Colonic mucosa (tissue), 4 donors: ENCODE measurements at places on chromosomes 16 and 17. TPM values are rescaled to one million over a fixed set of nuclear protein-coding genes. Genes with fewer than 3 reads are reported as not detected.

GRCh38 chr16:58037365-58038057 is 12.0 kb downstream of the MMP15 start:
- DNase-seq = no peak

GRCh38 chr16:88883117-88883895 is 16.8 kb upstream of the PABPN1L start:
- DNase-seq = no peak

BPTF gene
- total RNA-seq = 61.3 TPM

DRC7 gene
- not detected for total RNA-seq

CCDC154 gene
- 0.56 TPM for total RNA-seq

GRCh38 chr16:27251541-27252205 is 16.9 kb downstream of the NSMCE1 start:
- no peak for DNase-seq

DNA sequence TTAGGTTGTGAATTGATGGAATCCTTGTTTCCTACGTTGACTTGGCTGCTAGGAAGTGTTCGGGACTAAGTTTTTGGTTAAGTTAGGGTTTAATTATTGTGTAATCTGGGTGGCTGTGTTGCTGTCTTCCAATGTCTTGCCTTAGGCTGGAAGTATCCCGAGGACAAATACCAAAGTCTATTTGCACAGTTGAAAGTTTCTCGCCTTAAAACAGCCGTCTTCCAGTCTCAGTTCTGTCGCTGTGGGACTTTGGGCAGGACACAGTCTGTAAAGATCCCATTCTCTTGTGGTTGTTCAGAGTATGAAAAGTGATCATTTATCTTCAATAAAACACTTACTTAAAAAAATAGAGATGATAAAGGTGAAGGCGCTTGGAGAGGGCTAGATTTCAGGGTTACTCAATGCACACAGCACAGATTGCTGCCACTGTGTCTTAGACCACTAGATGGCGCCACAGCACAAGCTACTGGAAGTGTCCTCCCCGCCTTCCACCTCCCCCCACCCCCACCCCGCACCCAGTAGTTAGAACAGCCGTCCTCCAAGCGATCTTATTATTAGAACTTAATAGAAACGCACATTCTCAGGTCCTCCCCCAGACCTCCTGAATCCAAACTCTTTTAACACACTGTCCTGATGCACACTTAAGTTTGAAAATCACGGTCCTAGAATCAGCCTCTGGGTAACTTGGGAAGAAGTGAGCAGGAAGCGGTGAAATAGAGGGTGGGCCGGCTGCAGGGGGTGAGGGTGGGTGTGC is 45.8 kb downstream of the AKAP1 start:
- DNase-seq = peak; percentile 90

- no peak for DNase-seq
These were observed 22.9 kb downstream of the DHRS7C start for GRCh38 chr17:9768381-9768934.

DNA sequence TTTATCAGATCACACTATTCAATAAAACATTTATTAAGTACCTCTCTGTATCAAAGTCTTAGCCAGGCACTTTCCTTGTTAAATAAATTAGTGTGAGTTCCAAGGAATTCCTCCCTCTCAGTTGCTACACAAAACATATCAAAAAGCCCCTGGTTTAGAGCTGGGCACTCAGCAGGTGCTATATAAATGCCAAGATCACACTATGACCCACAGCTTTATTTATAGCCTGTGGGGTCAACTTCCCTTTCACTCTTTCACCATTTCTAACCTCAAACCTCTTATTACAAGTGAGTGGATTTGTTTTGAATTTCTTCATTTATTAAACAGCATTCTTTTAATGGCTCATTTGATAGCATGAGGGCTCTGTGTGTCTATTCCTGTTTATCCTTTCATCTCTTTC is 112.6 kb upstream of the MPHOSPH6 start:
- DNase-seq = no peak

- no peak for DNase-seq
These were observed 14.6 kb downstream of the RSL1D1 start for GRCh38 chr16:11836650-11837244.

GRCh38 chr17:81733507-81734404 is 21.7 kb downstream of the SLC25A10 start:
- DNase-seq = peak; percentile 89
